ENCODE measurements at places on chromosomes 3 and 15. TPM values are rescaled to one million over a fixed set of nuclear protein-coding genes. Genes with fewer than 3 reads are reported as not detected.
A peak's percentile ranks its signal among the peaks of the same experiment; 100 is the strongest.

The FSTL1 gene
- 476 TPM for total RNA-seq

- peak; percentile 54 for DNase-seq
These were observed 375.6 kb upstream of the TPRG1 start for GRCh38 chr3:188796122-188796631.

- no peak for DNase-seq
These were observed 29.8 kb upstream of the AEN start for GRCh38 chr15:88591384-88591783.

DNA sequence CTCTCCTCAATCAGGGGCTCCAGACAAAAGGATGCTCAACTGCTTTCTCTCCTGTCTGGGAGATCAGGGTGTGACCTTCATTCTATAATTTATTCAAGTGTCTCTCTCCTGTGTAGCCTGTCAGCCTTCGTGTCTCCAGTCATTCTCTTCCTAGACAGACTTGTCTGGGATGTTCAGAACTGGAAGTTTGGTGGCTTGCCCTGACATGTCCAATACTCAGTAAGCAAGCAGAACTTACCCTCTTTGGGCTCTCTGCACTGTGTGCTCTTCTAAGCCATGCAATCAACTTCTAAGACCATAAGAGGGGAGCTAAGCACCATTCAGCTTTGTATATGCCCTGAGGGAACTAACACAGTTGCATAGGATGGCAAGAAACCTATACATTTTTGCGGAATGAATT, 14.1 kb downstream of the ACKR2 start:
- DNase-seq = no peak

Data from Daoy (cell line).